Activated CD4-positive, alpha-beta T cell treated with anti-CD3 and anti-CD28 coated beads for 36 hours (primary cell): ENCODE measurements at places on chromosomes 16 and 17. TPM values are rescaled to one million over a fixed set of nuclear protein-coding genes. Genes with fewer than 3 reads are reported as not detected.
A peak's percentile ranks its signal among the peaks of the same experiment; 100 is the strongest.

- H3K4me1 ChIP-seq, result no peaks in the 10 kb centered on the region
- H3K36me3 ChIP-seq, result no peaks in the 10 kb centered on the region
- no peak for DNase-seq
- no peak overlapping the region for H3K27ac ChIP-seq
- peaks cover 6% of the 10 kb centered on the region for H3K27me3 ChIP-seq
Measured at GRCh38 chr17:33689725-33690124, 396.6 kb upstream of the ASIC2 start.

DNA sequence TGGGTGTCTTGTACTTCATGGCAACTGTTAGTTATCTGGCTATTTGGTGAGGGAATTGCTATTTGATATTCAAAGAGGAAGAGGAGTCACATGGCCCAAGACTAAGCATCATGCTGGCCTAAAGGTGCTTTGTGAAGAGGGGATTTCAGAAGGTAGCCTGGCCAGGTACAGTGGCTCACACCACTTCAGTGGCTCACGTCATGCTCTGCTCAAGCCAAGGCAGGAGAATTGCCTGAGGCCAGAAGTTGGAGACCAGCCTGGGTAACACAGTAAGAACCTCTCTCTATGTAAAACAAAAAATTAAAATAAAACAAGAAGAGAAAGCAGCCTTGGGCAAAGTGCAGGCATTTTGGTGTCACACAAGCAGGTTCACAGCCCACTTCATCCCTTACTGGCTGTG lies 6.4 kb upstream of the MT1B start:
- H3K27me3 ChIP-seq, result peaks cover 37% of the 10 kb centered on the region
- no peak overlapping the region for H3K4me3 ChIP-seq

GRCh38 chr17:9115214-9116191 lies 94.2 kb downstream of the NTN1 start:
- H3K4me3 ChIP-seq, result peak overlapping the region; percentile 59
- peak overlapping the region; percentile 80 for H3K27ac ChIP-seq

DNA sequence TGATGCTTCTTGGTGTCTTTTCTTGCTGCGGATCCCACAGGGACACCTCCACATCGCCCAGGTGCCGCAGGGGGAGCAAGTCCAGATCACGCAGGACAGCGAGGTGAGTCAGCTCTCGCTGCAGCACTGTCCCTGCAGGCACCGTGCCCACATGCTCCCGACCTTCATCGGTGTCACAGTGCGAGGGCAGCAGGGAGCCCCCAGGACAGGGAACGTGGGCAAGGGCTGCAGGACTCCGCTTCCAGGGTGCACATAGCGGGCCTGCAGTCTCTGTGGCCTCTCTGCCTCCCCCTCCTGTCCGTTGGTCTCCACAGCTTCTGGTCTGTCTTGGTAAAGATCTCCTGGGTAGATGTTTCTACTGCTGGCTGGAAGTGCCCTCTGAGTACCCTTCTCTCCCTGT lies 84.1 kb downstream of the BANP start:
- H3K4me1 ChIP-seq, result no peaks in the 10 kb centered on the region
- no peaks in the 10 kb centered on the region for H3K27me3 ChIP-seq
- H3K36me3 ChIP-seq, result peaks cover 14% of the 10 kb centered on the region
- no peak overlapping the region for H3K4me3 ChIP-seq

GRCh38 chr16:23859713-23860269 lies 24.0 kb downstream of the PRKCB start:
- no peak overlapping the region for H3K4me3 ChIP-seq
- peaks cover 85% of the 10 kb centered on the region for H3K4me1 ChIP-seq
- H3K27ac ChIP-seq, result peak overlapping the region; percentile 28
- no peaks in the 10 kb centered on the region for H3K27me3 ChIP-seq

The ZPBP2 gene
- total RNA-seq, result 0.19 TPM

GRCh38 chr16:35725949-35726348 lies 2266.5 kb downstream of the TP53TG3F start:
- no peak overlapping the region for H3K27ac ChIP-seq
- no peak for DNase-seq
- no peaks in the 10 kb centered on the region for H3K4me1 ChIP-seq
- no peaks in the 10 kb centered on the region for H3K27me3 ChIP-seq
- H3K4me3 ChIP-seq, result no peak overlapping the region
- H3K36me3 ChIP-seq, result no peaks in the 10 kb centered on the region

The UMOD gene
- not detected for total RNA-seq

GRCh38 chr17:60548990-60549389 lies 22.9 kb upstream of the APPBP2 start:
- DNase-seq, result no peak
- no peaks in the 10 kb centered on the region for H3K4me1 ChIP-seq
- H3K27me3 ChIP-seq, result no peaks in the 10 kb centered on the region
- no peak overlapping the region for H3K27ac ChIP-seq

DNA sequence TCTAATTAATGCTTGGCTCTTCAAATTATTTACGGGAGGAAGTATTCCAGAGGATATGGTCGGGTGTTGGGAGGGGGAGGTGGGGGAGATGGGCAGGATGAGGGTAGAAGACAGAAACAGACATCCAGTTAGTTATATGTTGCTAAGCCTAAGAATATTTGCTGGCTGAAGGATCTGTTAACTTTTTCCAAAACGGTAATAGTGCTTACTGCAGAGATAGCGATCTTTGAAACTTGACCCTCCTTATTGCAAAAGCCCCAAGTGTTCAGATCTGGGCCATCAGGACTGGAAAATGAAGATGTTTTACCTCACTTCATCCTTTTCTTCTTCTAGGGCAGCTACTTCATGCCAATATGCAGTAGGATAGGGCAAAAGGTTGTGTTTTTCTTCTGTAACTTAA lies 27.0 kb upstream of the MMD start:
- peaks cover 3% of the 10 kb centered on the region for H3K27me3 ChIP-seq
- H3K4me1 ChIP-seq, result peaks cover 2% of the 10 kb centered on the region
- H3K27ac ChIP-seq, result no peak overlapping the region
